Stromal cell of bone marrow (primary cell): ENCODE measurements at places on chromosomes 12 and 14.

DNA sequence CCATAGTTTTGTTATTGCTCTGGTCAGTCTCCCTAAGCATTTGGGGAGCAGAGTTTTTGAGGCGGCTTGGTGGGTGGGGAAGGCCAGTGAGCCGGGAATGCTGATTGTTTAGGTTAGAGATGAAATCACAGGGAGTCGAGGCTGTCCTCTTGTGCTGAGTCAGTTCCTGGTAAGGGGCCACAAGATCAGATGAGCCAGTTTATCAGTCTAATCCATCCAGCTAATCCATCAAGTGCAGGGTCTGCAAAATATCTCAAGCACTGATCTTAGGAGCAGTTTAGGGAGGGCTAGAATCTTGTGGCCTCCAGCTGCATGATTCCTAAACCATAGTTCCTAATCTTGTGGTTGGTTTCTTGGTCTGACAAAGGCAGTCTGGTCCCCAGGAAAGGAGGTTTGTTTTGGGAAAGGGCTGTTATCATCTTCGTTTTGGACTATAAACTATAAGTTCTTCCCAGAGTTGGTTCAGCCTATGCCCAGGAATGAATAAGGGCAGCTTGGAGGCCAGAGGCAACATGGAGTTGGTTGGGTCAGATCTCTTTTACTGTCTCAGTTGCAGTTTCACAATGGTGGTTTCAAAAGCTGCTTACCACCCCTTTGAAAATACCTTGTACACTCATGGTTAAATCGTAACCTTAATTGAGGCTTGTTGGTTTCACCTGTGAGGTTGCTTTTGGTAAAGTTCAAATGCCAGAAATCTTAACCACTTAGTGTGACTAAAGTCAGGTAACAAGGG is 33.6 kb upstream of the HIGD1C start:
- no peak for DNase-seq

- DNase-seq: no peak
These were observed 78.0 kb downstream of the PLEKHG3 start for GRCh38 chr14:64782196-64782595.

DNA sequence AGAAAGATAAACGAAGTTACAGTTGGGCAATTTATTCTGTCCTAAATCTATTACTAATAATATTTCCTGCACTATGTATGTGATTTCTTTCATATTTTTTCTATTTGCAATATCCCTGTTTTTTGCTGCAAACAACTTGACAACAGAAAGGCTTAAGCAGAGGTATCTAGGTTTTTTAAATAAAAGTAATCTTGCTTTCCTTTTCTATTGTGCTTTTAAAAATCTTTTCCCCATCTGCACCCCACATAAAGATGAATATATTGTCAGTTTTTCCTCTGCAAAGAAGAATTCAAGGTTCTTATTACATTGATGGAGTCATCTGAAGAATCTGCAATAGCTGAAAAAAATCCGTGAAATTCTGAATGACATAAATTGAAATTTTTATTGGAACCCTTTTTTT is 502 bp upstream of the RALGAPA1 start:
- DNase-seq: no peak

GRCh38 chr14:66421990-66422946 is 63.9 kb upstream of the CCDC196 start:
- no peak for DNase-seq

DNA sequence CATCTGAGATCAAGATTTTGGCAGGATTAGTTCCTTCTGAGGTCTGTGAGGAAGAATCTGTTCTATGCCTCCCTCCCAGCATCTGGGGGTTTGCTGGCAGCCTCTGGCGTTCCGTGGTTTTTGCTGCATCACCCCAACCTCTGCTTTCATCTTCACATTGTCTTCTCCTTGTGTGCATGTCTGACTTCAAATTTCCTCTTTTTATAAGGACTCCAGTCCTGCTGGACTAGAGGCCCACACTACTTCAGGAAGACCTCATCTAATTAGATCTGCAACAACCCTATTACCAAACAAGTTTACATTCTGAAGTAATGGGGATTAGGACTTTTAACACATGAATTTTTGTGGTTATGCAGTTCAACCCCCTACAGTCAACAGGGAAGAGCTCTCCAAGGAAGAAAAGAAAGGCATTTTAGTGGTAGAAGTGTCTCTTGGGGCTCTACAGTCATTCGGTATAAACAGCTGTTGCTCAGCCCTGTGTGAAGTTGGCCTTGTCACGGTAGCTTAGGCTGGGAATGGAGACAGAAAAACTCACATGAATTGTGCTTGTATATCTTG is 89.7 kb downstream of the CAND1 start:
- peak; percentile 93 for DNase-seq

GRCh38 chr12:47816403-47817271 is 3.1 kb downstream of the HDAC7 start:
- no peak for DNase-seq

GRCh38 chr12:107486140-107486892 is 199.3 kb upstream of the PWP1 start:
- DNase-seq: no peak

- no peak for DNase-seq
These were observed 64.4 kb upstream of the RTL1 start for GRCh38 chr14:100967930-100968329.

DNA sequence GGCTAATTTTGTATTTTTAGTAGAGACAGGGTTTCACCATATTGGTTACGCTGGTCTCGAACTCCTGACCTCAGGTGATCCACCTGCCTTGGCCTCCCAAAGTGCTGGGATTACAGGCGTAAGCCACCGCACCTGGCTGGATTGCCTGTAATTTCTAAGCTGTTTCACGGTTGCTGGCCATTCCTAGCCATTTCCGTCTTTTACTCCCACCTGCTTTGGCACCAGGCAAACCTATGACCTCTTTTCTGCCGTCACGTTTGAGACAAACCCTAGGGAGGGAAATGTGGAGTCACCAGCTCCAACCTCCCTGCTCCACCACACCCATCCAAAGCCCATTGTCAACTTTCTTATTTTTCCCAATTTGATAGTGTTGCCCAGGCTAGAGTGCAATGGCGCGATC is 1.2 kb downstream of the GPR132 start:
- no peak for DNase-seq

DNA sequence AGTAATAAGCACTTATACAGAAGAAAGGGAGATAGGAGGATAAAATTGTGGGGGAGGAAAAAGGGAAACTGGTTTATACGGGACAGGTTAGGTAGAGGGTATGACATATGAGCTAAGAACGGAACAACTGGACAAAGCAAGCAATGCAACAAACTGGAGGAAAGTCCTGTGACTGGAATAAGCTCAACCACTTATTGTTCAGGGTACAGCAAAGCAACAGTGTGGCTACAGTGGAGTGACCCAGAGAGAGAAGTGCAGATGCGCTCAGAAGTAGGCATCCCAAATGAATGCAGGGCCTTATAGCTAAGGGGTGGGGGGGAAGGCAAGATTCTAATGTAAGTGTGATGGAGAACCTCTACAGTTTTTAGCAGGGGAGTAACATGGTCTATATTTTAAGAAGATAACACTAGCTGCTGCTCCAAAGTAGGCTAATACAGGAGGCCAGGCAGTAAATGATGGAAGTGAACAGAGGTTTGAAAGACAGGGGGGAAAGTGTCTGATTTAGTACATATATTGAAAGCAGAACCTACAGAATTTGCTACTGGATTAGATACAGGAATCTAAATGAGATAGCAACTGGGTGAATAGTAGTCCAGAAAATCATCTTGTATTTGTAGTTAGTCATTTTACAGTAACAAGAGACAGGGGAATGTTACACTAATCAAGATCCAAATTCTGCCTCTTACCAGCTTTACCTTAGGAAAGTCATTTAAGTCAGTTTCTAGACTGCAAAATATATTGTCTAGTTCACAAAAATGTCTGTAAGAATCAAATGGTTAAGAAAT is 3.3 kb downstream of the UBE2N start:
- DNase-seq: no peak

GRCh38 chr12:29722164-29722563 is 61.6 kb downstream of the TMTC1 start:
- no peak for DNase-seq

GRCh38 chr12:7221486-7221885 is 32.0 kb downstream of the PEX5 start:
- DNase-seq: no peak

- peak; percentile 60 for DNase-seq
These were observed 9.9 kb downstream of the TBK1 start for GRCh38 chr12:64461634-64462414.

DNA sequence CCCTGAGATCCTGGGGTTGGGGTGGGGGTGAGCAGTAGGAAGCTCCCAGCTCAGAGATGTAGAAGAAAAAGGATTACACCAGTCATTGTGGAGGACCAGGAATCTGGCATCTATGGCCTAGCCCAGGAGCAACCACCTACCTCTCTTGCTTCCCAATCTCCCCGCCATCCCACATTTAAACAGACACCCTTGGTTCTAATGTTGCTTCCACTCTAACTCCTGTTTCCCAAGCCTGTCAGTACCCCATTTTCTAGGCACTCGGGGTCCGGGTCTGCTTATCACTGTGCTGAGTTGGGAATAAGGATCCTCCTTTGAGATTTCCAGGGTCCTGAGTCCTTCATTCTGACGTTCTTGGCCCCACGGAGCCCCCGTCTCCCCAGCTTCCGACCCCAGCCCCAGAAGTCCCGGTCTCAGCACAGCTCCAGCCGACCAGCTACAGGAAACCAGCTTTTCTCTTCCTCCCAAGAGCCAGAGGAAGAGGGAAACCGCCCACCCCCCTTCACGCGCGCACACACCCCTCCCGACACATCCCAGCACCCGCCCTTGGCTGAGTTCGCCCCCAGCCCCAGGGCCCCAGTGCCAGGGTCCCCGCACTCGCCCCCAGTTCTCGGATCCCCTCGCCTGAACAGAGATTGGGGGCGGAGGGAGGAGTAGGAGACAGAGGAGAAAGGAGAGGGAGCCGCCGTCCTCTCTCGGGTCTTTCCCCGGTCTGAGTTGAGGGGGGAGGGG is 1.2 kb downstream of the ITGA5 start:
- no peak for DNase-seq

GRCh38 chr12:73892201-73892600 is 645.4 kb upstream of the ATXN7L3B start:
- DNase-seq: no peak

- DNase-seq: peak; percentile 49
These were observed 3.8 kb upstream of the SIVA1 start for GRCh38 chr14:104749111-104749649.

DNA sequence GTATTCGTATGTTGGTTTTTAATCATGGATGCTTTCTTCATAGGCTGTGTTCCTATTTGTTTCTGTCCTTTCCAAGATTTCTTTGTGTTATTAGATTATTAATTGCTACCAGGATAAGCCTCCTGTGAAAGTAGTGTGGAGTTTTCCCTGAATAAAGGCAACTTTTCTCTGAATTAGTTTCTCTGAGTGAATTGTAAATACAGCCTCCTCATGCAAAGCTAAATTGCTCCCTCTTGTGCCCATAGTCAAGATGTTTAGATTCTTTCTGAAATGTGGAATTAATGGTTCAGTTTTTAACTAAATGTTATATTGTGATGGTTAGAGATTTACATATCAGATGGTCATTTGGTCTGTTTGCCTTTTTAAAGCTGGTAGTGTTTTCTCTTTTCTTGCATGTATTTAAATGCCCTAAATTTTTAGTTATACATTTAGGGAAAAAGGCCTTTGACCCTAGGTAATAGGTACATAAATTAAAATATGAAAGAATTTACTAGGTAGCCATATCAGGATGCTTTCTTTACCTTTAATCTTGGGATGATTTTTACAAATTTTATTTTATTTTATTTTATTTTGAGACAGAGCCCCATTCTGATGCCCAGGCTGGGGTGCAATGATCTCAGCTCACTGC is 8.9 kb downstream of the APAF1 start:
- peak; percentile 49 for DNase-seq

DNA sequence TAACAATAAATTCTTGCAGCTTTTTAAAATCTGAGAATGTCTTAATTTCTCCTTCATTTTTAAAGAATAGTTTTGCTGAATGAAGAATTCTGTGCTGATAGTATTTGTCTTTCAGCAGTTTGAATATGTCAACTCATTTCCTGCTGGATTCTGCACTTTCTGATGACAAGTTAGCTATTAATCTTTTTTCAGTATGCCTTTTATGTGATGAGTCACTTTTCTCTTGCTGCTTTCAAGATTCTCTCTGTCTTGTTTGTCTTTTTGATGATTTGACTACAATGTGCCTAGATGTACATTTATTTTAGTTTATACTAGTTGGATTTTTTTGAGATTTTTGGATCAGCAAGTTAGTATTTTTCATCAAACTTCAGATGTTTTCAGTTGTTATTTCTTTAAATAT is 87.9 kb upstream of the AVPR1A start:
- DNase-seq: no peak

DNA sequence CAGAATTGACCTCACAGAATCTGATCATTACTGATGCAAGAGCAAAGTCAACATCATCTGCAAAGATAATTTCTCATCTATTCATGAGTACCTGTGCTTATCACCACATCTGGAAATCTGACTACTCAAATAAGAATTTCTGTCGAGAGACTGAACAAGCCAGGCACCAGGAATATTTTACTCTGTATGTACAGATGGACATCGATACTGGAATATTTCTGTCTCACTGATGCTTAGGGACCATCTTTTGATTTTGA is 105.2 kb downstream of the BICD1 start:
- DNase-seq: no peak

GRCh38 chr14:50371546-50371945 is 25.1 kb downstream of the CDKL1 start:
- no peak for DNase-seq

DNA sequence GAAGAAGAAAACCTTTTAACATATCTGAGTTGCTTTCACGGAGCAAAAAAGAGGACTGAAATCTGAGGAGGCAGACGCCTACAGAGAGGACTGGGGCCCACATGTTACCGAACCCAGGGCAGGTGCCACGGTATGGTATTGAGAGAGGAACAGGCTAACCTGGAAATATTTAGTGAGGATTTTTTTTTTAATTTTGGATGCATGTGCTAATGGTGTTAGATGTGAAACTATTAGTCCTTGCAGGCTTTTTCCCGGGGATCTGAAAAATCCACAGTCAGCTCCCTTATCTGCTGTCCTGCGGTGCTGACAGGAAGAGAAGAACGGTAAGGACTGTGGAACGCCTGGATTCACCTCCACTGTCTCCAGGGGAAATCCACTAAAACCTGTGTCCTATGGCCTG is 819.7 kb downstream of the TMEM121 start:
- DNase-seq: no peak

GRCh38 chr12:54956818-54957641 is 27.5 kb downstream of the TESPA1 start:
- no peak for DNase-seq

DNA sequence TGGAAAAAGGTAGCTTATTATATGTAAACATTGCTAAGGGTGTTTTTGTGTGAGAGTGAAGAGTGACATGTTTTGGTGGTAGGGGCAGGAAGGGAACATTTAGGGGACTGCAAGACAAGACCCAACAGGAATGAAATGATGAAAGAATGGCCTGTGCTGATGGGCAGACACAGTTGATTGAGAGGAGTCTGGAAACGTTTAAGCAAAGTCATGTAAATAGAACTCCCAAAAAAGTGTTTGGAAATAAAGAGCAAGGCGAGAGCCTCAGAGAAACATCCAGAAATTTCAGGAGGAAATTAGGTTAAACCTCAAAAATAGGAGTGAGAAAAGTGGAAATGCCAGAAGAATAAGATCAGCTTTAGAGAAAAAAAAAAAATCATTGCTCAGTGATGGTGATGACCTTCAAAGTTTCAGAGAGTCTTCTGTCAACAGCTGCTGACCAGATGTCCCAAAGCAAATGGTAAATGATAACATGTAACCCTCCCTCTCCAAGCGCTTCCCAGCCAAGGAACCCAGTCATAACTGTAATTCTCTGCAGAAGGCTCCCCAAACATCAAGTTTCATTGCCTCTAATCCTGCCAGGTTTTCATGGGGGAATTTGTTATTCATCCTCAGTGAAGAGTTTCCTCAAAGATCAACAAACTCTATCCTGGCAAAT is 223.2 kb upstream of the FAR2 start:
- peak; percentile 36 for DNase-seq

- DNase-seq: no peak
These were observed 27.9 kb downstream of the IRF2BPL start for GRCh38 chr14:77000340-77001270.
